ENCODE measurements at places on chromosomes 4 and X.

GRCh38 chrX:39152106-39152649 lies 350.9 kb downstream of the MID1IP1 start:
- DNase-seq = no peak

DNA sequence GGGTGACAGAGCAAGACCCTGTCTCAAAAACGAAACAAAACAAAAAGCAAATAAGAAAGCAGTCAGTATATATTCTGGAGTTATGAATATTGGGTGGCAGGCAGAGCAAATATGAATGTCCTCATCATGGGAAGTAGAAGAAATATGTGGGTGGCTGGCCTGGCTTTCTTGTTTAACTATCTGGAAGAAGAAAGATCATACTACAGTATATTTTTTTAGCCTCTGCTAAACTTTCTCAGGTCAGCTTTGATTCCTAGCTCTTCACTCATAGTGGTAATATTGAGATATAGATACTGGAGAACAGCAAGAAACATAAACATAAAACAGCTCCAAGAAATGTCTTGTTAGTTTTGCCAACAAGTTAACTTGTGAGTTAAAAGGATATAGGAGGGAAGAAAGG lies 192.5 kb downstream of the SOWAHB start:
- no peak for DNase-seq

DNA sequence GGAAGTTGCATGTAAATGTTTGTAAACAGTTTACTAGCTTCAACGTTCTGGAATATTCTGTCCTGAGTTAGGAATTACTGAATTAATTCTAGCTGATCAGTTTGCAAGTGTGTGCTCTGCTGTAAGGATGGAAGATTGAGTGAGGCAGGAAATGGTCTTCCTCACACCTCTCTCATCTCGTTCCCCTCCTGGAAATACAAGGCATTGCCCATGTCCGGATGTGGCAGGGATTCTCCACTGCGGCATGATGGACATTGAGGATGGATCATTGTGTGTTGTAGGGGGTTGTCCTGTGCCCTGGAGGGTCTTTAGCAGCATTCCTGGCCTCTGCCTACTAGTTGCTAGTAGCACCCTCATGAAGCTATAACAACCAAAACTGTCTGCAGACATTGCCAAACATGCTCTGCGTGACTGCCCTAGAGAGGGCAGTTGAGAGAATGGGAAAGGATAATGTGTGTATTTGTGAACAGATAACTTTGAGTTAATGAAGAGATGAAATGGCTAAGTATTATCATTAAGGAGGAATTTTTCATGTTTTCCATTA lies 12.6 kb downstream of the CA5B start:
- peak; percentile 7 for DNase-seq

GRCh38 chr4:153467897-153468262 lies 1.7 kb downstream of the TMEM131L start:
- DNase-seq = no peak

DNA sequence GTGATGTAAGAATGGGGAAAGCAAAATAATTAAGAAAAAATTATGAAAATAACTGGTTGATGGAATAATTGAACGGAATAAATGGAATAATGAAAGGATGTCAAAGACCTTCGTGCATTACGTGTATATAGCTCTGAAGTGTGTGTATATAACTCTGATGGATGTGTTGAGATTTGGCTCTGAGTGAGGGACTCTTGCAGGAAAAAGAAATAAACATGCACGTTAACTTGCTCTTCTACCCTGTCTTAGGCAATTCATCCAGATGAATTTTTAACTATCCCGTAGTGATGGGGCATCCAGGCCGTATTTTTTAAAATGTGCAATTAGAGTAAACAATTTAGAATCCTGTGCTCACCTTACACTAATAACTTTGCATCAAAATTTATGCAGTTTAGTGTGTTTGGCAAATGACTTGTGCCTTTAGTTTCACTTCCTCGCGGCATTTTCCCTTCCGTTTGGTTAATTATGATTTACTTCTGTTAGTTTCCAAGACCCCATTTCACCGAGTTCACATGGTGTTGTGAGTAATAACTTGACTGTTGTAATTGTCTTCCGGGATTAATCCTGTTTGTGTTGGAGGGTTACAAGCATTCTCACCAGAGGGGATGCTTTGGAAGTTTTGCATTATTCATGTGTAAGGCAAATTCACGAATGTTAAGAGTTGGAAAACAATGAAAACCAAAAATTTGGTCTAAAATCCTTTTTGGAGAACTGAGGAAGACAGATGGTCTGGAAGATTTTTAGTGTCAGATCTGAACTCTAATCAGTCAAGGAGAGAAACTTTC lies 256.5 kb upstream of the FAT1 start:
- no peak for DNase-seq

- no peak for DNase-seq
Measured at GRCh38 chr4:40857956-40858355, 108.2 kb downstream of the NSUN7 start.

GRCh38 chr4:8221476-8221875 lies 22.4 kb downstream of the SH3TC1 start:
- DNase-seq = no peak

DNA sequence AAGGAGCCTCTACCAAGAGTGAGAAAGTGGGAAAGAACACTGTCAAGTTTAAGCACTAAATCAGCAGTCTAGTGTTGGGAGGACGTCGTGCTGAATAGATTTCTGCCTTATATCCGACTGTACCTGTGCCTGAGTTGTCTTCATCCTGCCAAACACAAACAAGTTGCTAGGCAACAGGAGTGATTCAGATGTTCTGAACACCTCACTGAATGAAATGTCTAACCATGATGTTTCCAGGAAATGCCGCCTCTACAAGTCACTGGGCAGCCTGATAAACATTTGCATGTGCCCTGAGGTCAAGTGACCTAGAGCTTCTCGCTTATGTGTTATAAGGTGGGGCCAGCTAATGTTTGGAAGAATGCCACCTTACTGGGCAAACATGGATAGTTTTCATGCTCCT lies 37.9 kb downstream of the SGMS2 start:
- DNase-seq = no peak

GRCh38 chrX:68043713-68044438 lies 389.4 kb downstream of the OPHN1 start:
- no peak for DNase-seq

- DNase-seq = no peak
Measured at GRCh38 chrX:42096265-42096920, 173.0 kb upstream of the CASK start.

DNA sequence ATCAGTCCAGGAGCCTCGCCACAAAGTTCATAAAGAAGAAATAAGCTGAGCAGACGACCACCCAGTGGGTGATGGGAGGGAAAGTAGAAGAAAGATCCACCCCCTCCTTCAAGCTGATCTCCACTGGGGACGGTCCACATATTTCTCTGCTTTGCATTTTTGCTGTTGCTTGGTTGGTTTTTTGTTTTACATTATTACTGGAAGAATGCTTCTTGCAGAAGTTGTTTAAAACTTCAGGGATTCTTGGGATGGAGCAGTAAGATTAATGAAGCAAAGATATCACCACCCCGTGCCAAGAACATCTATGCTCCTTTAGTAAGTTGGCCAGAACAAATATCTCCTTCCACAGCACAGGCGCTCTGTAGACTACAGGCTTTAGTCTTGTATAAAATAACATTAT lies 30.1 kb downstream of the LGI2 start:
- no peak for DNase-seq

DNA sequence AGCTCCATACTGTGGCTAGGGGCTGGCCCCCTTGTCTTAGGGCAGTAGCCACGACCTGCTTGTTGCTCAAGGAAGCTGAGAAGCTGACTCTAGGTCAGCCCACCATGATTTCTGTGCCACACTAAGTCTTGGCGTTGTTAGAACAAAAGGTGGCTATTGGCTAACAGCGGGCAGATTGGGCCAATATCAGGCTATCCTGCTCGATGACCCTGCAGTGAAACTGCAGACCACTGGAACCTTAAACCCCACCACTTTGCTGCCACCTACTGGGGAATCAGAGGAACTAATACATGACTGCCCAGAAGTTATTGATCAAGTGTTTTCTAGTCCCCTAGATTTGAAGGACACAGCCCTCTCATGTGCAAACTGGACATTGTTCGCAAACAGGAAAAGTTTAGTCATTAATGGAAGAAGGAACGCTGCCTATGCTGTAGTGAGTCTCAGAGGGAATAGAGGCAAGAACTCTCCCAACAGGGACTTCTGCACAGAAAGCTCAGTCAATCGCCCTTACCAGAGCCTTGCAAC lies 17.0 kb upstream of the PAPSS1 start:
- peak; percentile 25 for DNase-seq

- peak; percentile 42 for DNase-seq
Measured at GRCh38 chr4:53119680-53120079, 246.2 kb downstream of the SCFD2 start.

DNA sequence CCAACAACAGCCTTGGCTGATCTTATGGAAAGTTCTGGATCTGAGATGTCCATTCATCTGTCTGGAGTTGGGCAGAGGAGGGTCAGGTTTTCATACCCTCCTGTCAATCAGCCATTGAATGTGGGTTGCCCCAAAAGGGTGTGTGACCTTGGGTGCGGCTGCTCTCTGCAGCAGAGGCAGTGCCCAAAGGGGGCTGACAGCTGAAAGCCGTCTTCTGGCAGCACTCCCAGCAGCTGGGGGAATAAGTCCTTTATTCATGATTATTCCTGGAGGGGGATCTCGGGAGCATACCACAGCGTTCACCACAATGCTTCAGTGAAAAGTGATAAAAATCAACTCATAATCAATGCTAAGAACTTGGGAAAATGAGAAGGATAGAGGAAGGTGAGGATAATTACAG lies 54.7 kb downstream of the OTC start:
- DNase-seq = no peak

- DNase-seq = no peak
Measured at GRCh38 chr4:72410158-72410557, 158.9 kb downstream of the ADAMTS3 start.

- no peak for DNase-seq
Measured at GRCh38 chrX:20727447-20727846, 460.7 kb upstream of the RPS6KA3 start.

- peak; percentile 0 for DNase-seq
Measured at GRCh38 chrX:103310555-103311398, at the start of gene BEX2. Gene BEX2 (minus strand): TSS chrX:103310990. CDS start chrX:103309976, 1,014 bp downstream.

DNA sequence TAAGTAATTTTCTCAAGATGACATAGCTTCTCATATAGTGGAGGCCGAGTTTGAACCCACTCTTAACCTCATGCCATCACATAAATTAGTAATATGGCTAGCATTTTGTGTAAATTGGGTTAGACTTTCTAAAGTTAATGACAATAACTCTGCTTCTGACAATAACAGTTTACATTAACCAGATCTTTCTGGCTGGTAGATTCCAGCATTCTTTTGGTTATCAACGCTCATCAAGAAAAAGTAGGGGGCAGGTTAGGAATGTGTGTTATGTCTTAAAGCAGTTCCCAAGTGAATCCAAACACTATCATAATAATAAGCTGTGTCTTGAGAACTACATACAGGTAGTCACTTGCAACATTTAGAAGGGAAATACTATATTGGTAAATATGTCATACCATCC lies 162.5 kb downstream of the PRDM5 start:
- DNase-seq = no peak

GRCh38 chr4:169050881-169051760 lies 41.1 kb upstream of the CBR4 start:
- no peak for DNase-seq

- DNase-seq = no peak
Measured at GRCh38 chrX:65745427-65745826, 78.0 kb downstream of the MSN start.

DNA sequence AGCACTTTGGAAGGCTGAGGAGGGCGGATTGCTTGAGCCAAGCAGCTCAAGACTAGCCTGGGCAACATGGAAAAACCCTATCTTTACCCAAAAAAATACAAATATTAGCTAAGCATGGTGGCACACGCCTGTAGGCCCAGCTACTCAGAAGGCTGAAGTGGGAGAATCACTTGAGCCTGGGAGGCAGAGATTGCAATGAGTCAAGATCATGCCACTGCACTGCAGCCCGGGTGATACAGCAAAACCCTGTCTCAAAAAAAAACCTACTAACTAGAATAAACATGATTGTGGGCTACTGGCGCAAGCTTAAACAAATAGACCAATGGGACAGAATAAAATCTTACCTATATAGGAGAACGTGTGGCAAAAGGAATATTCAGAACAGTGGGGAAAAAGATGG lies 7.3 kb downstream of the CDKL2 start:
- no peak for DNase-seq

DNA sequence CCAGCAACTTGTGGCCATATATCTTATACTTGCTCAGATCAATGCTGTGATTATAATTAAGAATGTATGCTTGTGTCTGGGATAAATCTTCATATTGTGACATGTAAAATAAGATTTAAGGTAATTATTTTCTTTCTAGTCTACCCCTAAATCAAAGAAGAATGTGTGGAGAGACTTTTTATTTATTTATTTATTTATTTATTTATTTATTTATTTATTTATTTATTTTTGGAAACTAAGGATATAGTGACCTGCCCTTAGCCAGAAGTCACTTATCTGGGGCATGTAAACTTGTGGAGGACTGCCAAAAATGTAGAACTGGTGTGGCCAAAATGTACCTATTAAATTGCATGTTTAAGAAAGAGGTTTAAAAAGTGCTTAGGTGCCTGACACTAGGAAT lies 144.3 kb downstream of the BEND2 start:
- no peak for DNase-seq

GRCh38 chr4:6826781-6827508 lies 44.4 kb downstream of the KIAA0232 start:
- no peak for DNase-seq

DNA sequence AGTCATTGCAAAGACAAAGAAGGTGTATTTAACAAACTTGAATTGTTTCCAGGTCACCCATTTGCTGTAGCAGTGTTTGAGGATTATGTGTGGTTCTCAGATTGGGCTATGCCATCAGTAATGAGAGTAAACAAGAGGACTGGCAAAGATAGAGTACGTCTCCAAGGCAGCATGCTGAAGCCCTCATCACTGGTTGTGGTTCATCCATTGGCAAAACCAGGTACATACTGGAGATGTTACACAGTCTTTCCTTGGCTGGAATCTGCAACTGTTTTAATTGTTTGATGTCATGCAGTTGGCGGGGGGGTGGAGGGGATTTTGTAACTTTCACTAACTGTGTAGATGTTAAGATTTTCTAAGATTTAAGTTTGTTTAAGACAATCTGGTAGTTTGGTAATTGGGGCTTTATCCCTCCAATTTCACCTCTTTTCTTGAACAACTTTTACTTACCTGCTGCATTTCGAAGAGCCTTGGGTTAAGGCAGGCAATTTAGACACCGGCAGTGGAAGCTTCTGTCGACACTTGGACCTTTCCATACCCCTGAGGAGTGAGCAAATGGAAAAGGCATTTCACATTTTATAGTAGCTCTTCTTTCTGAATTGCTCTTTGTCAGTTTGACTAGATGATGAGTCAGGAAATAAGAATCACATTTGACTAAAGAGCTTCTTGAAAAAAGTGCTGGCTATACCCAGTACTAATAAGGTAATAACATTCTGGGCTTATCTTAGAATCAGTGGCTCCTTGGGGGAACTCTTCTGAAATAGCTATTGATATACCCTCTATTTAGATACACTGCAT lies 67.4 kb downstream of the EGF start:
- peak; percentile 17 for DNase-seq

GRCh38 chr4:84727491-84727890 lies 144.6 kb downstream of the CDS1 start:
- no peak for DNase-seq

- no peak for DNase-seq
Measured at GRCh38 chr4:95585016-95585695, 36.4 kb upstream of the UNC5C start.
